ENCODE measurements at places on chromosomes 1 and 21. TPM values are rescaled to one million over a fixed set of nuclear protein-coding genes. Genes with fewer than 3 reads are reported as not detected.
A peak's percentile ranks its signal among the peaks of the same experiment; 100 is the strongest.

DNA sequence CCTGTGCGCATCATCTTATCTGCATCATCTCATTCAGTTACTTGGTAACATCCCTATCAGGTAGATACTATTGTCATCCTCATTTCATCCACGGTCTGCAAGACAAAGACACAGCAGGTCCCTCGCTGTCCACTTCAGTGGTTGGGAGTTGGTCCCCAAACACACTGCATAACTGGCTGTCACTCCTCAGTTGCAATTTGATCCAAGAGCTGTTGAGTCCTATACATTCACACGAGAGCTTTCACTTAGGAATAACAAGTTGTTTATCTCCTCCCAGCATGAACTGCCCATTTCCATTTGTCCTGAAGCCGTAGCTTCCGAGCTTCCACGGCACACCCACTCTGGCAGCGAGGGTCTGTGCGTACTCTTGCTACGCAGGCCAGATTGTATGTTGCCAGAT, 472.0 kb downstream of the CAMTA1 start:
- no peak for DNase-seq

DNA sequence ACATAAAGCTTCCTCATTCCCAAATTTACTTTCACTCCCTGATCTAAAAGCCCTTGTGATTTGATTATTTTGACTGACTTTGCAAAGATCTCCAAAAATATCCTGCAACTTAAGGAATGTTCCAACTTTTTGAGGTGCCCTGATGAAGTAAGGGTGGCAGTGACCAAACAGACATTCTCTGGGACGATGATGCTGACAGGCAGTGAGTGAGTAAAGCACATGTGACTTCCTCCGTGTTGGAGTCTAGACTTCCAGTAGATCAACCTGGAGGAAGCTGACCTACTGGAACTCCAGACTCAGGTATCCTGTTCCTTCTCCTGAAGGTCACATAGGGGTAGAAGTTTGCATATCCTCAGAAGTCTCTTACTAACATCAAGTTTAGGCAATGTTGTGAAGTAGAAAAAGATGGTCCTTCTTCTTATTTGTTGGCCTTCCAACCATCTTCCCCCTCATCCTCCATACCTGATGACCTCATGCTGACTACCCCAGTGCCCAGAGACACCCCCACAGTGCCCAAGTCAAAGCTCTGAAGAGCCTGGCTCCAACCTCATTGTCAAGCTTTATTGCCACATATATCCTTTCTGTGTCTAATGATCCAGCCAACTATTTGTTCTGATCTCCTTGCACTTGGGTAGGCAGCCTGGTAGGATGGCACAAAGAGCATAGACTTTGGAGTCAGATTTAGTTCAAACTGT, 16.0 kb downstream of the TNFSF4 start:
- DNase-seq, result no peak

GRCh38 chr1:65508051-65508450, 87.6 kb downstream of the LEPR start:
- DNase-seq, result no peak

- DNase-seq, result no peak
Measured at GRCh38 chr1:56570924-56571372, 8.4 kb downstream of the PLPP3 start.

- peak; percentile 26 for DNase-seq
Measured at GRCh38 chr1:212162635-212163034, 122.6 kb upstream of the PPP2R5A start.

Gene SAMD11
- total RNA-seq, result 43.5 TPM

DNA sequence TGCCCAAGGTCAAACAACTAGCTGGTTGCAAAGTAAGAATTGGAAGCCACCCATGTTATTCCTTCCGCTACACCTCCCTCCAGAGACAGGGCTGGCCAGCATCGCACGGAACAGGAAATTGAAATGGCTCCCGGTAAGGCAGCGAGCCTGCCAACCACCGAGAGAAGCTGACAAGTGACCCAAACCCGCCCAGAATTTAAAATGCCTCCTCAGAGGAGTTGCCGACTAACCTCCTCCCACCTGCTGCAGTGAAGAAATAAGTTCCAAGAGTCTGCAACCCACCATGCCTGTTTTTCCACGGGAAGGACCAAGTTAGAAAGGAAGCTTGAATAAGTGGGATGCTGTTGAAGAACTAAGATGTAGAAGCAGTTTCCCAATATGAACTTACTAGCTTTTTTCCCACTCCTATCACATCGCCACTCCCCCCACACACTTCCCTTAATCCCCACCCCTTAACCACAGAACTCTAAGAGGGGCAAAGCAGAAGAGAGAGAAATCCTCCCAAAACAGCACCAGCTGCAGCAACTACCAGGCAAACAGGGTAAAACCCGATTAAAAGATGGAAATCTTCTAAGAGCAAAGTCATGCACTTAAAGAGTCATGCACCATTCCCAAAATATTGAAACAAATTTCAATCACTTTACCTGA, 78.6 kb downstream of the TIAM1 start:
- no peak for DNase-seq

DNA sequence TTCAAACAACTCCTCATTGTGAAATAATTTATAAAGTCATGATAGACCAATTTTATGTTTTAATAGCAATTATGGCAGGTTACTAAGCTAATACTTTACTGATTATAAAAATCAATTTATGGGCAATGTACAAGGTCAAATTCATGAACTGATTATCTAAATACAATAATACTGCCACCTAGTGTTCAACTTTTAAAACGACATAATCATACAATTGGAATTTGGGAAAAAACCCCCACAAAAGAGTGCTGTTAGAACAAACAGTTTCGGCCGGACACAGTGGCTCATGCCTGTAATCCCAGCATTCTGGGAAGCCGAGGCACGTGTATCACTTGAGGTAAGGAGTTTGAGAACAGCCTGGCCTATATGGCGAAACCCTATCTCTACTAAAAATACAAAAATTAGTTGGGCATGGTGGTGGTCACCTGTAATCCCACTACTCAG, 14.0 kb downstream of the GTF2B start:
- DNase-seq, result no peak

DNA sequence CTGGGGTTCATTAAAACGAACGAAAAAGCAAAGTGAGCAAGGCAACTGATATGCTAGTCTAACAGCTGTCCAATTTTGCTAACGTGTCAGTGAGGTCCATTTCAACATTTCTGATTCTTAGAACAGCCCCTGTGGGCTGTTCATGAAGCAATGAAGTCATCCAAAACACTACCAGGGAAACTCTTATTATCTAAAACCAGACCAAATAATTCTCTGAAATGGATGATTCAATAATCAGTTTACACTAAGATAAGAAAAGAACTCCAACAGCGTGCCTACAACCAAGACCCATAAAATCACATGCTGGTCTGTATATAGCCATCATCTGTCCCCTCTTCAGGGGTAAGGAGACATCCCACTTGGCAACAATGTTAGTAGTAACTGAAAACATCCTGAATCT, 122.7 kb downstream of the TGFBR3 start:
- DNase-seq, result no peak
